SK-N-SH treated with all-trans-retinoic acid at 6 μM for 48 hours (cell line): ENCODE measurements at places on chromosomes 2 and 18.

GRCh38 chr2:239348563-239349452 lies 52.0 kb downstream of the HDAC4 start:
- no peak for ATAC-seq

DNA sequence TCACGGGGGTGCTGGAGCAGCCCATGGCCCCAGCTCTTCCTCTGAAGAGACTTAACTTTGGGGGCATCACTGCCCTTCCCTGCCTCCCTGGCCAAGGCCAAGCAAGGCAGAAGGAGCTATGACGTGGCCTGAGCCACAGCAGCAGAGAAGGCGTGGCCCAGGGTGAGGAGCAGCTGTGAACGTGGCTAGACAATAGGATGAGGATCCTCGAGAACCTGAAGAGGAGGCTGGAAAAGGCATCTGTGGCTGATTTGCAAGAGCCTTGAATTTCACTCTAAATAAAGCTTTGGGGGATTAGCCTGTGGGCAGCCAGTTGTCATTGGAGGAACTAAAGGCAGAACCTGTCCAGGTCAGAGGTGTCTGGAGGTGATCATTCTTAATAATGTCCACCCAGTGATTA lies 652.9 kb upstream of the ID2 start:
- ATAC-seq = no peak

DNA sequence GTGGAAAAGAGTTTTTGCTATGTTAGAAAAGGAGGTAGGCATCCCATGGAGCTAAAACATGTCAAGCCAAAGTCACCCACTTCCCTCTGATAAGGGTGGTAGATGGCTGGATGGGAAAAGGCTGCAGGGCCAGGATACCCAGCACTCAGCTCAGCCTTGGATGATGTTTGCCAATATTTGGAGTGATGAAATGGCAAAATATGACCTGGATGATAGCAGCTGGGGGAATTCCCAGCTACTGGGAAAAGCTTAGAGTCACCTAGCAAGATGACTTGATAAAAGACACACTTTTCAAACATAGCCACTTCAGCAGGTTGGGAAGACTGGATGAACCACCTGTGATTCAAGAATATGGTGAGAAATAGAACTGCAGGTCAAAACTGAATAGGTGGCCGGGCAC lies 10.1 kb downstream of the RFX8 start:
- ATAC-seq = no peak

- ATAC-seq = no peak
Measured at GRCh38 chr18:62033207-62033606, 140.4 kb upstream of the RNF152 start.

DNA sequence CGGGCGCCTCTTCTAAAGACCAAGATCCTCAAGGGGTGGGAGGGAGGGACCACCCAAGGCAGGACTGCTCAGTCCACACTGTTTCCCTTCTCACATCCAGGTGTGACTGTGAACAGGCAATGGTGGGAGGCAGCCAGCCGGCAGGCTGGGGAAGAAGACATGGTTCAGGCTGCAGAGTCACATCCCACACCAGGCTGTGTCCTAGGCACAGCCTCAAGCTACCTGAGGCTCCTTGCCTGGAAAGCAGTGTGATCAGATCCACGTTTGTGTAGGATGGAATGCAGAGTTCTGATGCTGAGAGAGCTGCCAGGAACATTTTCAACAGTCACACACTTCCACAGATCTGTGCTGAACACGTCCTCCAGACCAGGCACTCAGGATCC lies 16.4 kb downstream of the SLC66A2 start:
- ATAC-seq = no peak

DNA sequence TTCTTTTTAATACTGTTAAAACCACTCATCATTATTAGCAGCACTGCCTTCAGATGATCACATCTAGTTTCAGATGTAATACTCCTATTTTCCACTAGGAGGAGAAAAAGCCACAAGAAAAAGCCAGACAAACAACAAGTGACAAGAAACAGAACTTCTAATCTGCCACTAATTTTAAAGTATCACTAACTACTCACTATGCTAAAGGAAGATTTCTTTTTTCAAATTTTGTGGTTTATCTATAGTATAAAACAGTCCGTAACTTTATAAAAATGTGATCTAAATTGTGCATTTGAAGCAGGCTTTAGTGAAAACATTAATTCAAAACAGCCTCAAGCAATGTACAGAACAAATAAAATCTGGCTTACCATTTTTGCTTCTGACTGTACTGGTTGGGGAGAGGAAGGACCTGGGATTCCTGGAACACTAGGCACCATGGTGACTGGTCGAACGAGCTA lies 56.8 kb downstream of the ATF2 start:
- ATAC-seq = peak; percentile 84

DNA sequence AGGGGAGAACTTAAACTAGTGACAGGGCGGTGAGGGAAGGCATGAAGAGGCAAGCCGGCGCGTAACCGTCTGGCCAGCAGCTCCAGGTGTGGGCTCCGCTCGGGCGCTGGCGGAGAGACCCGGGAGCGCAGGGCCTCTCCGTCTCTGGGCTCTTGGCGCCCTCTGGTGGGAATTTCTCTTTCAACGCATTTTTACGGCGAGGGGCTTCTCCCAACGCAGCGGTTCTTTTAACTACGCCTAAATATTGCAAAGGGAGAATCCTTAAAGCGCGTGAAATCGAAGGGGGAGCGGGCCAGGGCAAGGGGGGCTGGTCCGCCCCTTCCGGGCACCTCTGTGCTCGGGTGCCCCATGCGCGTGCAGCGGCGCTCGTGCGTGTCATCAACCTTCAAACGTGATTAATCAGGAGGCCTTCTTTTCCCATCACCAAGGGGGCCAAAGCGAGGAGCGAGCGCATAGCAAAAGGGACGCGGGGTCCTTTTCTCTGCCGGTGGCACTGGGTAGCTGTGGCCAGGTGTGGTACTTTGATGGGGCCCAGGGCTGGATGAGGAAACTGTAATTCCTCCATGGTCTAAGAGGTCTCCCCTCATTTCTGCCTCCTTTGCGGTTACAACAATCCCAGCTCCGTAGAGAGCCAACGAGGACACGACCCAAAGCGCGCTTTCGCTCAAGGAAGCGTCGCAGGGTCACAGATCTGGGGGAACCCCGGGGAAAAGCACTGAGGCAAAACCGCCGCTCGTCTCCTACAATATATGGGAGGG lies 762 bp upstream of the GAD1 start:
- ATAC-seq = peak; percentile 73
